Endodermal cell (in vitro differentiated cells): ENCODE measurements at places on chromosomes 4 and X.

DNA sequence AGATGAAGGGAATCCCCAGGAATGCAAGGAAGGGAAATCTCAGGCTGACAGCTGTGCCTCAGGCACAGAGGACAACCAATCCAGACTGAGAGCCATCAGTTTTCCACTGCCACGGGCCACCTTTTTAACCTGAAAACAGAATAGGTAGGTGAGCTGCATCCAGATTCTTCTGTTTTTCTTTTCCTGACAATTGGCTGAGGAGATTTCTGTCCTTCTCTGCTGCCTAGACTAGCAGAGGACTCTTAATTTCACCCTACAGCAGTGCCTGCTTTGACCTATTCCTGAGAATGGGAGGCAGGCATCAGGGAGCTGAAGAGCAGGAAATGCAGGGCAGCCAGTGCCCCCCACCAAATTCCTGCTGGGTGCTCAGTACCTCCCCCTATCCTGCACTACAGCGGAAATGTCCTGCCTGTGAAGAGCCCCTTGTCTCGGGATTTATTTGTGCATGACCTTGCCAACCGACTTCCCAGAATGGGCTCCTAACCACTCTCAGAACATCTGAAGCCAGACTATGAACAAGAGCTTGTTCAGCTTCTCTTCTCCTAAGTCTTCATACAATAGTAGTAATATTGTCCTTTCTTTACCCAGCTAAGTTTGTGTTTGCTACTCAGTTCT, 65.1 kb downstream of the CASK start:
- peak; percentile 80 for DNase-seq

GRCh38 chr4:183544109-183544508, 39.3 kb downstream of the ING2 start:
- no peak for DNase-seq

- DNase-seq = no peak
Observed at GRCh38 chrX:46673620-46674359, 85.1 kb downstream of the SLC9A7 start.

DNA sequence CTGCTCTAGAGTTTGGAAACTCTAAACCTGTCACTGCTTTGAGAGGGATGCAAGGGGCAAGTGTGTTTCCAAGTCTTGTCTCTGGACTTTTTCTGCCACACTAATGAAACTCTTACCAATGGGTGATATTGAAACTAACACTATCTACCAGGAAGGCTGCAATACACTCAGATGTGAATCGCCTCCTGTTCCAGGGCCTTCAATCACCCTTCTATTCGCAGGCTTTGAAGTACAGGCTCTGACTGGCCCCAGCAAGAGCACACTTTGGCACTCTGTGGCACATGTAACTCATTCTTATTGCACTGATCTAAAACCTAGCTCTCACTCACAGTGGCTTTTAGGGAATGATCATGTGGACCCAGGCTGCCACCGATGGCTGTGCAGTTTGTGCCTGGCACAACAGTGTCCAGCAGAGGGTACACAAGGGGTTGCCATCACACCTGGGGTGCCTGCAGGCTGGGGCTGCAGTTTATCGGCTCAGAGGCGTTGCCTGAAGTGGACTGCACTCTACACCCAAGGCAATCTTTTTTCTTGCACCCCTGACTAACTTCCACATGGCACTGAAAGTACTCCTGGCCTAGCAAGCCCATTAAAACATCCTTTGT, 210.8 kb downstream of the MGST2 start:
- DNase-seq = no peak

DNA sequence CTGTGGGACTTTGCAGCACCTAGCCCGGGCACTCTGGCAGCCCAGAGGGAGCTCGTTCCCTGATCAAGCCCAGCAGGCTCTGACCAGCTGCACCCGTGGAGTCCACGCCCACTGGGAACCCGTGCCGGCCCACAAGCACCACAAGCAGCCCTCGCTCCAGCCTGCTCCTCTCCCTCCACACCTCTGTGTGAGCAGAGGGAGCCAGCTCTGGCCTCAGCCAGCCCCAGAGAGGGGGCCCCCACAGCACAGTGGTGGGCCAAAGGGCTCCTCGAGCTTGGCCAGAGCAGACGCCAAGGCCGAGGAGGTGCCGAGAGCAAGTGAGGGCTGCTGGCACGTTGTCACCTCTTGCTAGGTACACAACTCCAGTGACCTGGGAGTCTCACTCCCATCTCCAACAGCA, 5.1 kb upstream of the UGT2A1 start:
- no peak for DNase-seq

GRCh38 chr4:73693811-73694210, 46.6 kb upstream of the CXCL8 start:
- DNase-seq = no peak

DNA sequence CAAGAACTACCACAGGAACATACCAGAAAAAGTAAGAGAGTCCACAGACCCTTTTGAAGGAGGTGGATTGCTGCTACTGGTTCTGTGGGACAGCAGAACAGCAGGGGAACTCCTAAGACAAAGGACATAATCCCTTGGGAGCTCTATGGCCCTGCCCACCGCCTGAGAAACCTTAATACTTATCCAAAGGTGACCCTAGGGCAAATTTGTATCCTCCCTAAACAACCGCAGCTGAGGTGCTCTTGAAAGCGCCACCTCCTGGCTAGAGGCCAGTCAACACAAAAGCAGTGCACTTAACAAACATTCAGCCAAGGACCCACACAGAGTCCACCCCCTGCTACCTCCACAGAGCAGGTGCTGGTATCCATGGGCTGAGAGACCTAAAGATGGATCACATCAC, 136.8 kb downstream of the ADAM29 start:
- peak; percentile 89 for DNase-seq

DNA sequence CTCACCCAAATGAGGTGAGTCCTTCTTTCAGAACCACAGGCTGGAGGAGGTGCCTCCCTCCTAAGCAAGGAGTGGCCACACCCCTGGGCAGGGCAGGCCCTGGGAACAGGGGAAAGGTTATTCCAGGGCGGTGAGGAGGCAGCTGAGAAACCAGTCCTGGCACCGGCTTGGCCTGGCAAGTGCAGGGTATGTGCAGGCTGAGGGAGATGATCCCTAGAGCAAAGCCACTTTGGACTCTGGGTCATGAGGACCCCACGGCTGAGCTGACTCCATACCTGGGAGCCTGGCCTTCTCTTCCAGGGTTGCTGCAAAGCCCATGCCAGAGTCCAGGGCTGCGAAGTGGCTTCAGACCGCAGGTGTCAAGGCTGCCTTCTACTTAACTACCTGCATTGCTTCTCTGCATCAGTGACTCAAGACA, 49.5 kb upstream of the HELT start:
- DNase-seq = no peak

DNA sequence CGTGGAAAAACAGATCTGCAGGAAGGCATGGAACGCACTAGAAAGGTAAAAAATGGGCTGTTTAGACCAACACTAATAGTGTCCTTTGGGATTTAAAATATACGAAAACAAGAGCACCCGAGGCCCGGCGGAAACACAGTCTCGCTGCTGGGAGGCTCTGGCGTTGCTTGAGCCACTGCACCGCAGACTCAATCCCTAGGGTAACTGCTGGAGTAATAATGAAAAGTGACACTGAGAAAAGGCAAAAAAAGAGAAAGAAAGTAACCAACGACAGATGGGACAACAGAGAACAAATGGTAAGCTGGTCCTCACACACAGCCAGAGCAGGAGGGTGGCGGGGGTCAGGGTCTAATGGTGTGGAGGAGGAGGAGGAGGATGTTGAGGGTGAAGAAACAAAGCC, 15.4 kb downstream of the IRAK1 start:
- no peak for DNase-seq

DNA sequence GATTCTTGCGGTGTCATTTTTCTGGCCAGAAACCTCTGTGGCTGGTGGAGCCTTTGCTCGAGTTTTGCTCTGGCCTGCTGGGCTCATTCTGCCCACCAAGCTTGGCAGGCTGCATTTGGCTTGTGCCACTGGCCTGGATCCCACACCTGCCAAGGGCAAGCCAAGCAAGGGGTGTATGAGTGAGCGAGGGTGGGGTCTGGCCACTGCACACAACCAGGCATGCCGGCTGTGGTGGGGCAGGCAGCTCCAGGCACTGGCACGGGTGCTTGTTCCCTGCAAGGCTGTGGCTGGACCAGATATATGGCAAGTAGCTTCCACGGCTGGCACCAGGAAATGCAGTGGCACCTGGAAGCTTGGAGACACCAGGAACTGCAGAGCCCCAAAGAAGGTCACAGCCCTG, 68.6 kb upstream of the PPP3CA start:
- no peak for DNase-seq

DNA sequence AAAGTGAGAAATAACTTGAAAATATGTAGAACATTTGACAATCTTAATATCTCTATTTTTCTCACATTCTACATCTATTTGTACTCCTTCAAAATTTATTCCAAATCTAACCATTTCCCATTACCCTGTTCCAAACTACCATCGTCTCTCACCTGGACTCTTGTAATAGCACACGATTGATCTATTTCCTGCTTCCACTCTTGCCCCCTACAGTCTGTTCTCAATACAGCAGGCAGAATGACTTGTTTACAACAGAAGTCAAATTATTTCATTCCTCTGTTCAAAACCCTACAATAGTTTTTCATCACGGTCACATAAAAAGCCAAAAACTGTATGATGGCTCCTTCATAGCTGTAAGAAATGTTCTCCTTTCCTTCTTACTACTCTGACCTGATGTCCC, 21.1 kb upstream of the LUZP4 start:
- peak; percentile 58 for DNase-seq

- DNase-seq = no peak
Observed at GRCh38 chrX:134287346-134287745, 50.4 kb downstream of the CCDC160 start.

DNA sequence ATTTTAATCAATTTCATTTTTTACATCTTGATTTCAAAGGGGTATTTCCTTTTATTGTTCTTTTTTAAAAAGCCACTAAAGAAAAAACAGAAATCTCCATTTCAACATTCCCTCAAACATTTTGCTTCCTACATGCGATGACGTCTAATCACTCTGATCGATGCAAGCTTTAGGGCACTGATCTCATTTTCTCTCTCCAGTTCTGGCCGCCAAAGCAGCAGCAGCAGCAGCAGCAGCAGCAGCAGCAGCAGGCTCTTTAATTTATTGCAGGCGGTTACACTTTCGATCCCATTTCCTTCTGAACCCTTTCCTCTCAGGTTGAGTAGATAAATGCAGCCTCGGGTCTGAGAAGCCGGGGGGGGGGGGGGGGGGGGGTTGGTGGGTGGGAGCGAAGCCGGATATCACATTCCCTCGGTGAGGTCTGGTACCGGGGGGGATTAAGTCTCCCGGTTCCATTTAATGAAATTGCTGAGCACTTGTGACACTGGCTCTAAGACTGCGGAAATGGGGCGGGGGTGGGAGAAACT, 3.4 kb upstream of the PCDH7 start:
- DNase-seq = no peak

DNA sequence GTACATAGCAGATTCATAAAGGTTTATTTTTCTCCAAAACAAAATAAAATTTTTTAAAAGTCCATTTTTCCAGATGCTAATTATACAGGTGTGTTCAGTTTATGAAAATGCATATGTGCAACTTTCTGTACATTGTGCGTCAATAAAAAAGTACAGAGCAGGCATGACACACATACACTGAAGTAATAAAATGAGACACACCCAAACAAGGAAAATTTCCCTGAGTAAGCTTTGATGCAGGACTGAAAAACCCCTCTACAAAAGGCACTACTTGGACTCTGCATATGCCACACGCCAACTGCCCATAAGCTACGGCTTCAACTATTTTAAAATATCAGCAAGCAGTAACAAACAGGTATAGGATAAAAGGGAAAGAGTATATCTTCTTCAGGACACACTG, 13.8 kb downstream of the ARAP2 start:
- no peak for DNase-seq

GRCh38 chrX:3788494-3789233, 75.2 kb upstream of the PRKX start:
- peak; percentile 76 for DNase-seq

DNA sequence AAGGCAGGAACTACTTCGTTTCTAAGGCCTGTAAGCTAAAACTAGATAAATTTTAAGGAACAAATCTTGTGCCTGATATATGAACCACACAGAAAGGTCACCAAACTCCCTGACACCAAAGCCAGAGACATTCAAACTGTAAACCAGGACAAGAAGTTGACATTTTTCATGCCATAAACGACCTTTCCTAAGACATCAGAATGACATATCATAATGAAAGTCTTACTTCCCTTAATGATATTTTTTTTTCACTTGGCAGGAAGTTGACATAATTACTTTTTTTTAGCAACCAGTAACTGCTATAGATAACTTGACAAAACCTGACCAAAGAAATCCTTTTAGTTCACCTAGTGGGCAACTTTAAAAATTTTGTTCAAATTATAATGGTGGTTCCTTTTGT, 231.5 kb upstream of the AGTR2 start:
- no peak for DNase-seq

GRCh38 chr4:169372791-169373190, 102.0 kb upstream of the SH3RF1 start:
- DNase-seq = no peak

GRCh38 chrX:43813898-43814297, 68.4 kb downstream of the MAOB start:
- DNase-seq = peak; percentile 75

DNA sequence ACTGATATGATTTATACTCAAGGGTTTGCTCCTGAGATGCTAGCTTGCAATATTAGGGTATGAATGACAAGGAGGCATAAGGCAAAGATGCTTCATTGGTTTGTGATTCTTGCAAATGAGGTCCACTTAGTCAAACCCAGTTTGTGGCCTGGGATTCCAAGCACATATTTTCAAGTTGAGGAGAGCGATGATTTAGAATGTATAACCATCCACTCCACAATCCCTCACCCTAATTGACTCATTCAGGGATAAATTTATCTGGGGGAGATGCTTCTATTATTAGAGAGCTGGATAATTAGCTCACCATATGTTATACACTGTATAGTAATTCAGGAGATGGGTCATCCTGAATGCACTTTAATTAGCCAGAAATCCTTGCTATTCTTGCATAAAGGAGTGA, 118.3 kb upstream of the PUDP start:
- no peak for DNase-seq

DNA sequence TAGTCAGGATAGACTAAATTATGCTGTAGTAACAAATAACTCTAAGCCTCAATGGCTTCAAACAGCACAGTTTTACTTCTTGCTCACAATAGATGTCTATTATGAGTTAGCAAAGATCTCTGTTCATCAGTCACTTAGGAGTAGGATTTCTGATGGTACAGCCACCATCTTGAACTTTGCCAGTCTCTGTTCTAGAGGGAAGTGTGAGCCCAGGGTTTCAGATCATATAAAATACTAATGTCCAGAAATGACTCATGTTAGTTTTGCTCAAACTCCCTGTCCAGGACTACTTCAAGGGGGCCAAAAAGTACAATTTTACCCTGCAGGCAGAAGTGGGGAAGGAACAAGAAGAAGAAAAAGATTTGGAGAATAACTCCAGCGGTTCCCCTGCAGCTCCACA, 77.1 kb upstream of the LSM6 start:
- DNase-seq = no peak

GRCh38 chr4:113899271-113900070, 80.0 kb downstream of the ARSJ start:
- DNase-seq = no peak

- no peak for DNase-seq
Observed at GRCh38 chrX:16999275-16999674, 52.8 kb downstream of the REPS2 start.
